ENCODE measurements at places on chromosomes 13 and 19.

GRCh38 chr13:30577401-30577852 lies 40.3 kb upstream of the USPL1 start:
- DNase-seq, result peak; percentile 36

- no peak for DNase-seq
These were observed 11.9 kb downstream of the TMEM255B start for GRCh38 chr13:113770937-113771336.

GRCh38 chr13:82202398-82202797 lies 1679.9 kb downstream of the SLITRK1 start:
- no peak for DNase-seq

- DNase-seq, result no peak
These were observed 203.4 kb upstream of the ZNF536 start for GRCh38 chr19:30168760-30169159.

DNA sequence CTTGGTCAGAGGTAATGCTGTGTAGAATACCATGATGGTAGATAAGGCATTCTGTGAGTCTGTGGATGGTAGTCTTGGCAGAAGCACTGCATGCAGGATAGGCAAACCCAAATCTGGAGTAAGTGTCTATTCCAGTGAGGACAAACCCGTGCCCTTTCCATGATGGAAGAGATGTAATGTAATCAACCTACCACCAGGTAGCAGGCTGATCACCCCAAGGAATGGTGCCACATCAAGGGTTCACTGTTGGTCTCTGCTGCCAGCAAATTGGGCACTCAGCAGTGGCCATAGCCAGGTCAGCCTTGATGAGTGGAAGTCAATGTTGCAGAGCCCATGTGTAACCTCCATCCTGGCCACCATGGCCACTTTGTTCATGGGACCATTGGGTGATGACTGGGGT lies 155.0 kb downstream of the RAP2A start:
- DNase-seq, result no peak

DNA sequence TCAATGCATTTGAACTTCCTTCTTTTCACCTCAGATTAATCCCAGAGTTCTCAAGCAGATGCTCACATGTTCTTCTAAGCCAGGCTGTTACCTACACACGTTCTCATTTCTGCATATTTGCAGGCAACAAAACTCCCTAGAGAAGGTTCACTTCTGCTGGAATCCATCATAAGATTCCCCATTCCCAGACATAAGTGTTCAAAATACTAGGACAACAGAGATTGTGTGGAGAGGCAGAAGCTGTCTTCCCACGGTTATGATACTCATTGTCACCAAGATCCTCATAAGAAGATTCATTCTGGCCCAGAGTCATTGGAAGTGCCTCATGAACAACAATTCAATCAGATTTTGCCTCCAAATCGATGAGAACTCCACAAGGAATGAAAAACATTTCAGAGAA lies 931.6 kb upstream of the MIR17HG start:
- DNase-seq, result no peak

- no peak for DNase-seq
These were observed 51.2 kb upstream of the MED4 start for GRCh38 chr13:48146122-48146521.

DNA sequence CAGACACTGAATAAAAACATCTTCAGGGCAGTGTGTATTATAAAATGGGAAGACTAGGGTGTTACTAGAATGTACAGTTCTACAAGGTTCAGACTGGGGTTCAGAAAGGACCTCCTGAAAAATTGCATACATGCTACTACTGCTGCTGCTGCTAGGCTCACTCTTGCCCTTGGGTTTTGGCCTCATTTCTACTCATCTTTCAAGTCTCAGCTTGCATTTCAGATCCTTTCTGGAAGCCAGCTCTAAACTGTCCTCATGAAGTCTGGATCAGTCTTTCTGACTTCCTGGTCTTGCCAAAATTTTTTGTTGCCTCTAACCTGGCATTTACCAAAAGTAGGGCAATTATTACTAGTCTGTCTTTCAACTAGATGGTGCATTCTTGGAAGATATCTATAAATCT lies 393.3 kb downstream of the DIAPH3 start:
- no peak for DNase-seq

- no peak for DNase-seq
These were observed 641 bp downstream of the SGTA start for GRCh38 chr19:2782329-2782935.

DNA sequence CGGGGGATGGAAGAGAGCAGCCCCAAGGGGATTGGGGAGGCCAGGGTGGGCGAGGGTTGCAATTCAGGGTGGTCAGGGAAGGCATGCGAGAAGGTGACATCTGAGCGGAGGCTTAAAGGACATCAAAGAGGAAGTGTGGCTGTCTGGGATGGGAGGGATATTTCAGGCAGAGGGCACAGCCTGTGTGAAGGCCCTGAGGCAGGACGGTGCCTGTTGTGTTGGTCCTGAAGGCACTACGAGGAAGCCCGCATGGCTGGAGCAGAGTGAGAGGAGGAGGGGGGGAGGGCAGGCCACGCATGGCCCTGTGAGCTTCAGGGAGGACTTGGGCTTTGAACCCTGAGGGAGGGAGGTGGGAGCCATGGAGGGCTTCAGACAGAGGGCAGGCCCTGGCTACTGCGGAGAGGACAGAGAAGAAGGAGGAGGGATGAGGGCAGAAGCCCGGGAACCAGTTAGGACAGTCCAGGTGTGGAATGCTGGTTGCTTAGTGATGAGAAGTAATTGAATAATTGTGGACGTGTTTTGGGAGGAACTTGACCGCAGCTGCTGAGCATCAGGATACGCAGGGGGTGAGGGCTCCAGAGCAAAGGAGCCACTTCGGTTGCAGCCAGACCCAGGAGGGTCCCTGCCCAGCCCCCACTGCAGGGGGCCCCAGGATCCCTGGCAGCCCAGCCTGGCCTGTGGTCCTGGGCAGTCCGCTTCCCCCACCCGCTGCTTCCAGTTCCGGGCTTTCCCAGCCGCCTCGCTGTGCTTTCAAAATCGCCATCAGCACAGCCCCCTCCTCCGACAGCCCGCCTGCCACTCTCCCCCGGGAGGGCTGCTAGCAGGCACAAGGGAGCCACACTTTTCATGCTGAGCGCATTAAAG lies 6.2 kb downstream of the TLE6 start:
- DNase-seq, result peak; percentile 46

GRCh38 chr19:55923556-55923955 lies 8.6 kb downstream of the NLRP13 start:
- DNase-seq, result no peak

GRCh38 chr13:93646245-93646644 lies 419.6 kb downstream of the GPC6 start:
- no peak for DNase-seq

GRCh38 chr13:67042556-67042955 lies 187.6 kb downstream of the PCDH9 start:
- DNase-seq, result no peak

- DNase-seq, result no peak
These were observed 15.2 kb downstream of the CCNA1 start for GRCh38 chr13:36447501-36447900.

DNA sequence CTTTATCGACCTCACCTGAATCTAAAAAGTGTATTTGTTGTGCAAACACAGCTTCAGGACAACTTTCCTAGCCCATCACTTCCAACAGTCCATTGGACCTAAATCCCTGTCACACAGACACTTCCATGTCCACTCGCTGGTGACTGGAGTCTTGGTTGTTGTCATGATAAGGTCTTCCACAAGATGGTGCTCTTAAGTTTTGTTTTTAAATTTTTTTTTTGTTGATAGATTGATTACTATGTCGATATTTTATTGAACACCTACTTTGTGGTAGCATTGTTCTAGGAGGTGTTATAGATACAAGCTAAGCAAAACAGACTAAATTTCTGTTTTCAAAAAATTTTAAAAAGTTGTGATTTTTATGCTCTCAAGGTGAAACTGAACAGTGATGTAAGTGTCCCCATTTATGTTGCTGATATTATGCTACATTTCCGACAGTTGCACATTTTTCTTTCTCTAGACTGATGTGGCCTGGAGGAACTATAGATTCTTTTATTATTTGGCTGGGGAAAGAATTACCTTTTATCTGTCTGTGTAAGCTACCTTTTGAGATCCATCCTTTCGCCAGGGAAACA lies 8.1 kb upstream of the ERICH6B start:
- DNase-seq, result peak; percentile 34

DNA sequence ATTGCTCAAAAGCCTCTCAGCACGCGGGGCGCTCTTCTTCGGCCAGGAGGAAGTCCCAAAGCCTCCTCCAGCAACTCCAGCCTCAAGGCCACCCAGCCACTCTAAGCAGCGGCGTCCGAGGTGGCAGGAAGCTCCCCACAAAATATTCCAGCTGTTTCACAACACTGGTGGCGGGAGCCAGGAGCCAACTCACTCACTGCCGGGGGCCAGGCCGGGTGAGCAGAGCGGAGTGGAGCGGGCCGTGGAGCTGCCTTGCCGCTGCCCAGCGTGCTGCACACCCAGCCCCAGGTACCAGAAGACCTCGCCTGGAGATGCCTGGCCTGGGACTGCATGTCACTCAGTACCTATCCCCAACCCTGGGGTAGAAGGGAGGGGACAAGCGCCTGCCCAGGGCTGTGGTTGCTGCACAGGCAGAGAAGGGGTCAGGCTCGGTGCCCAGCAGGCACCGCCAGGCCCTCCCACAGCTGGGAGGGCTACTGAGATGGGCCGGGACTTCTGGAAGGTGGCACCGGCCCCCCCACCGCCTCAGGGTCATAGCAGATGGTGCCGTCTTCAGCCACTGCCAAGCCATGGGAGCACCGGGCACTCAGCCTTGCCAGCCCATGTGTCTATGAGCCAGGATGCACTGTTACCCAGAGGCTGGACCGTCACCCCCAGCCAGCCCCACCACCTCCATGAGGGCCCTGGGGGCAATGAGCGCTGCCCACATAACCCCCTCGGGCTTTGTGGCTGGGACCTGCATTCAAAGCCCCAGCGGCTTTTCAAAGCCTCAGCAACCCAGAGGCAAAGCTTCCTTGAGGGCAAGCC lies 59.2 kb downstream of the MLLT1 start:
- no peak for DNase-seq

GRCh38 chr19:34715357-34715756 lies 18.7 kb upstream of the ZNF181 start:
- no peak for DNase-seq

DNA sequence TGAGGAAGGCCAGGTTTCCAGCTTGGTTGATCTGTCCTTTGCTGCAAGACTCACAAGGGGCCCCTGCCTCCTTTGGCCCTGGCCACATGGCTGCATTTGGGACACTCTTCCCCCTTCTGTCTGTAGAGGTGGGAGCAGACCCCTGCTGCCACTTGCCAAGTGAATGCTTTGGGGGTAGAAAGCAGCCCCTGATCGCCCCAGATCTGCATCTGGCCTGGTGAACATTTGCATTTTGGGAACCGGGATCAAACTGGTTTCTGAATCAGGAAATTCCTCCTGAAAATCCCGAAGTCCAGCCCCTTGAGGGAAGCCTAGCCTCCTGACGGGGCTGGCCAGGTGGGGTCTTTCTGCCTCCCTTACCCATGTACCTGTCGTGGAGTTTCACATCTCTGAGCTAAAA lies 14.9 kb downstream of the DPF1 start:
- DNase-seq, result no peak

GRCh38 chr19:57830071-57830602 lies at the start of gene ZNF587B:
TSS of gene ZNF587B (plus strand) at chr19:57830299. CDS start at chr19:57830529, 230 bp downstream.
- no peak for DNase-seq

- peak; percentile 85 for DNase-seq
These were observed 24.6 kb upstream of the BCL3 start for GRCh38 chr19:44723952-44724319.

- no peak for DNase-seq
These were observed 185.4 kb upstream of the SERP2 start for GRCh38 chr13:44188257-44188656.

GRCh38 chr19:45753548-45753947 lies 15.5 kb downstream of the SIX5 start:
- DNase-seq, result no peak

Measured in GM10248 (cell line).